B cell (primary cell): ENCODE measurements at places on chromosomes 2 and 18.

- DNase-seq, result no peak
These were observed 362 bp upstream of the PSTPIP2 start for GRCh38 chr18:46072376-46072867.

DNA sequence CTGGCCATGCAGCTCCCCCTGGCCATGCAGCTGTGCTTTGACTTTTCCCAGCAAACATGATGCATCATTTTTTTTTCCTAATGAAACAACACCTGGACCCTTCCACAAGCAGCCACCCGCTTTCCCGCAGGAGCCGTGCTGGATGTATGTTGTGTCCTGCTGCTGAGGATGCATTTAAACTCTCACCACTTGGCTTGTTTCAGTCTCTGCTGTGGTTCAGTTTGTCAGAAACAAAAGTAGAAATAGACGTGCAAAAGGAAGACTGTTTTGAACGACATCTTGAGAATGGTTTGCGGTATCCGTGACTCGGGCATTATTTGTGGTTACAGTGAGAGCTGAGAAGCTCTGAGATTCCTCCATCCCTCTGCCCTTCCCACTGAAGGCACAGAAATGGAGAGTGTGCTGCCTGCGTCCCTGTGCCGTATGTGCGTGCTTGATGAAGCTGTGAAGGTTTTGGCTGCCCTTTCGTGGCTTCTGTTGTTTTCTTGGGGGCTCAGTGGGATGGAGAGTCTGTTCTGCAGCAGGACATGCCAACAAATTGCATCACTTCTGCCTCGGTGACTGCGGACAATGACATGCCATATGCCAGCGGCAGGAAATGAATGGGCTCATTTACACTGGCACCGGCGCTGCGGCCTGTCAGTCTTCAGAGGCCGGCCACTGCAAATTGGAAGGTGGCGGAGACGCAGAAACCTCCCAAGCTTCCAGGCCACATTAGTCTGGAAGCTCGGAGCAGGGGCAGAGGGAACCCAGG lies 417.7 kb upstream of the SALL3 start:
- DNase-seq, result no peak

GRCh38 chr2:113133704-113134598 lies 6.6 kb downstream of the IL1RN start:
- DNase-seq, result no peak

GRCh38 chr2:202460119-202460518 lies 84.0 kb downstream of the BMPR2 start:
- no peak for DNase-seq

GRCh38 chr2:38496927-38497669 lies 105.6 kb downstream of the HNRNPLL start:
- DNase-seq, result no peak

DNA sequence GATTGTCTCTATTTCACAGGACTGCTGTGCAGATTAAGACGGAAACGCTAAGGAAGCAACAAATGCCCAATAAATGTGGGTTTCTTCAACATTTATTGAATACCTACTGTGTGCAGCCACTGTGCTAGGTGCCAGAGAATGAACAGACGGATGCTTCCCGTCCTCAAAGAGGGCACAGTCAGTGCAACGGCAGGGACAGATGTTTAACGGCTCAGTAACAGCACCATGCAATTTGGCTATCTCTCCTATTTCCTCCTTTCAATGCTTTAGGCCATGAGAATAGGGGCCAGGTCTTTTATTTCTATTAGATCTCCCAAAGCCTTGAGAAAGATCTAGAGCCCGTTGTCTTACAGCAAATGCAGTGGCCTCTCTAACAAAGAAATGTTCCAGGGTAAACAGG lies 7.2 kb downstream of the EDAR start:
- no peak for DNase-seq

DNA sequence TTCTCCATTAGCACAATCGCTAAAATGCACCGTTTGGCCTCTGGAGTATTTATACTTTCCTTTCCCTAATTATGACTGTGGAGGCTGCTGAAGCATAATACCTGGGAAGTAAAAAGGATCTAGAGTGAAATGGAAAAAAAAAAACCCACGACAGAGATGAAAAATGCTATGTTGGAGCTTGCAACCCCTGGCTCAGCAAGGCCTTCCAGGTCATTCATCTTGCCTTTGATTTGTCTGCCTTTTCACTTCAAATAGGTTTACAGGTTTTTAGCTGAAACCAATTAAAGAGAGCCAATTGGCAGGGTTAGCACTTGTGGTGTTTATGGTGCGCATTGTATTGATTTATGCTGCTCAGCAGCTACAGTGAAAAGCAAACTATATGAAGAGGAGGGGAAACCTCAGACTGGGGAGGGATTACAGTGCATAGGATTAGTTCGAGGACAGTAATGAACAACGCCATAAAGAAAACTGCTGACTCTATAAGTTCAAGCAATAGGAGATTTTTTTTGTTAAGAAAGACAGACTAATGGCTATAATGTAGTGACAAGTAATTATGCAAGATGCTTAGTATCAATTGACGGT lies 347.9 kb downstream of the MEIS1 start:
- DNase-seq, result no peak

DNA sequence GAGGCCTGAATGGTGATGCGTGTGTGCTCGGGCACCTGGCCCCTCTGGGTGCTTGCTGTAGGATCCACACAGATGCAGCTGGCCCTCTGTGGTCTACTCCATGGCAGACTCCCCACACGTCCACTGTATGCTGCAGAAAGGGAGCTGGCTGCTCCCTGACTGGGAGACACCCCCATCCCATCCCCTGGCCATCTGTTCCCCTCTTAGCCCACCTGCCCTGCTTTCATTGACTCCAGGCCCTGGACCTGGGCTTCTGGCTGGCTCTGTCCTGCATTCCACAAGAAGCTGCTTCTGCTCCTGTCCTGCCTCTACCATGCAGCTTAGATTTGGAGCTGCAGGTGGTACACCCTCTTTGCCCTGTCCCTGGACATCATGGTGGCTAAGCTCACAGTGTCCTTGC lies 80.1 kb downstream of the FHOD3 start:
- DNase-seq, result no peak

GRCh38 chr2:228731517-228731916 lies 539.6 kb downstream of the PID1 start:
- no peak for DNase-seq

- no peak for DNase-seq
These were observed 34.4 kb downstream of the EHD3 start for GRCh38 chr2:31268344-31268743.

- no peak for DNase-seq
These were observed 8.8 kb downstream of the FOSL2 start for GRCh38 chr2:28401411-28401810.

DNA sequence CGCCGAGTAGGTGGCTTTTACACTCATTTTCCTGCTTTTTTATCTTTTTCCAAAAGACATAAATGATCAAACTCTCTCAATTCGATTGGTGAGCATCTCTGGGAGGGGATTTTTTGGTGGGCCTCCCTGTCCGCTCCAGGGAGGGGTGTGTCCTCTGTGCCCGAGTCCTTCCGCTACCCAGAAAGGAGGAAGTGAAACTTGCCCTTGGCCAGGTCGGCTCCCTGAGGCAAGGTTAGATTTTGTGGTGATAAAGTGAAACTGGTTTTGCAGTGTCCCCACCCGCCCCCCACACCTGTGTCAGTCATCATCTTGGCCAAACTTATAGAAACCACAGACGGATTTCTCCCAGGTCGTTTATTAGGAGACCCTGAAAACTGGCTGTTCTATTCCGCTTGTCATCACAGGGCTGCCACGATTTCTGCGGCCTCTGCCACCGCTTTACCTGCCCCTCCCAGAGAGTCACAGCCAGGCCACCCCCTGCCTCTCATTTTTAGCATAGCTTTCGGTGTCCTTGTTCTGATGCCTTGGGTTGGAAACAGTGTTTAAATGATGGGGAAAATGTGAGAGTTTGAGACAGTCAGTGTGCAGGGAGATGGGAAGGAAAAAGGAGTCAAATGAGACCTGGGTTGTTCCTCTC lies 93.6 kb downstream of the SH3BP4 start:
- DNase-seq, result peak; percentile 89

GRCh38 chr2:29433920-29434319 lies 318.7 kb downstream of the CLIP4 start:
- no peak for DNase-seq

DNA sequence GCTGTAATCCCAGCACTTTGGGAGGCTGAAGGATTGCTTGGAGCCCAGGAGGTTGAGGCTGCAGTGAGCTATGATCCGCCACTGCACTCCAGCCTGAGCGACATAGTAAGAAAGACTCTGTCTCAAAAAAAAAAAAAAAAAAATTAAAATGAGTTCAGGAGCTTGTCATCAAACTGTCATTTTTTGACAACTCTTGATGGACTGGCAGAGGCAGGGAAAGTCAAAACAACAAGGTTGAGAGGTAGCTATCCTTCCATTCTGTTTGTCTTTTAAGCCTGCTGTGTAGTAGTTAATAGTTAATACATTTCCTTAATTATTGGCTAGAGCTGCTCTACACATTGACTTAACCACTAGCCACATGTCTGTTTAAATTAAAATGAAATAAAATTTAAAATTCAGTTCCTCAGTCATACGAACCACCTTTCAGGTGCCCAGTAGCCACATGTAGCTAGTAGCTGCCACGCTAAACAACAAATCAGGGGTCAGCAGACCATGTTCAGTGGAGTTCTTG lies 22.7 kb downstream of the DPYSL5 start:
- no peak for DNase-seq

DNA sequence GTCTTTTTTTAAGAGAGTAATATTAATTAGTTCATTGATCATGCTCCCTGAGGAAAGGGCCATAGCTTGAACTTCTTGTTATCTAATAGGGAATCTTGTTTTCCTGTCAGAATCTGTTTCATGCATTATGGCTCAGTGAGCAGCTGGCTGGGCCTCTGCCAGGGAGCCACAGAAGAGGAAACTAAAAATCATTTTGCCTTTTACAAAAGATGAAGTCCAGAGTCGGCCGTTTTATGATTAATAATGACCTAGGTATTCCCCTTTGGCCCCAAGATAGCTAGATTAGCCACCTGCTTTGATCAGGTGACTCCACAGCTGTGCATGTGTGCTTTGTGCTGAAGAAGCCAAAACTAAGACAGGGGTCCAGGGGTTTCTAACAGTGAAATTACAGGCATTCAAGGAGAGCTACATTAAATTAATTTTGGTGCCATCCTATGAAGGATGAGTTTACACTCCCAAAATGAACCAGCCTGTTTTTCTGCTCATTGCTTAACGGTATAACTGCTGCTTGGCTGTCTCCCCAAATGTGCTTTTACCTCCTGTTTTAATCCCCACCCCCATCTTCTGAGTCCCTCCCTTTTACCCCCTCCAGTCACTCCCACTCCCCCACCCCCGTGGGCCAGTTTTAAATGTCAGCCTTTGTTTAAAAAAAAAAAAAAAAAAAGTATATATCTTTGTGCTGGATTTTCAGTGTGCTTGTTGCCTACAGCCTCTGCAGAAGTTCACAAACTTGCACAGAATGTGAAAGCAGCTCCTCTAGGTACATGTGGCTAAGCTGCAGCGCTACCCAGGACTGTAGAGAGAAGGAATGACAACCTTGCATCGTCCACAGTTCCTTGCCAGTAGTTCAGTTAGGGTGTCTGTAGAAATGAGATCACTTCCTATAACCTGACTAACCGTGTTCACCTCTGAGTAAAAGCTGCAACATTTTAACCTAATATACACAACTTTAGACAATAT lies 93.1 kb downstream of the CABLES1 start:
- DNase-seq, result peak; percentile 75

GRCh38 chr2:60414495-60415138 lies 138.8 kb downstream of the BCL11A start:
- no peak for DNase-seq

- DNase-seq, result peak; percentile 47
These were observed 19.5 kb downstream of the G6PC2 start for GRCh38 chr2:168920504-168921157.

- no peak for DNase-seq
These were observed 289.7 kb upstream of the PARD3B start for GRCh38 chr2:204255526-204255925.

DNA sequence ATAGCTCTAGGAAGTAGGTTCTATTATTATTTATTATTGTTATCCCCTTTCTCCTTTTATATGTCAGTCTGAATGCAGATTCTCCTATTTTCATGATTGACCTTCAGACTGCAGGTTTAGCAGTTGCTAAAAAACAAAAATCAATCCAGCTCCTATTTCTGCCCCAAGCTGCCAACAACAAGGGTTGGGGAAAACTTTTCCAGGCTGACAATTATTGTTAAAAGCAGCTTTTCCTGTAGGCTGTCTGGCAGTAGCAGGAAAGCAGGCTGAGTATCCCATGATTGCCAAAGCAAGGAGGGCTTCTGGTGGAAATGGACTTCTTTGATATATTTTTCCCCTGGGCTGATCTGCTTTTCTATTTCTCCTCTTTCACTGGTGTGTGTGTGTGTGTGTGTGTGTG lies 78.0 kb upstream of the CTLA4 start:
- no peak for DNase-seq

DNA sequence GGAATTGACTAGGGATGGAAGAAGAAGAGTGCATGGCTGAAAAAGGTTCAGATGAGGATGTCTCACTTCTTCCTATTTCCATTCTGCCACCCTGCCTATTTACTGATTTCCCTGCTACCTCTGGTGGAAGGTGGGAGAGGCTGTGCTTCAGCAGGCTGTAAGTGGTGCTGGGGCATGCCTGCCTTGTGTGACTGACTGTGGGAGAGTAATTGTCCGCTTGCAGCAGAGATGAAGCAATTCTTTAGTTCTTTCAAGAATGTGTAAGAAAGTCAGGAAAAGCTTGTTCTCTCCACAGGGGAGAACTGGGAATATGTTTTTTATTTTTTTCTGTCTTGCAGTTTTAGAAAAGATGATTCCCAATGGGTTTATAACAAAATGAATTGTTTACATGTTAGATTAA lies 72.5 kb upstream of the NYAP2 start:
- no peak for DNase-seq

- no peak for DNase-seq
These were observed 4.2 kb upstream of the METAP1D start for GRCh38 chr2:171995586-171995985.

GRCh38 chr2:139805441-139805840 lies 1025.3 kb upstream of the NXPH2 start:
- no peak for DNase-seq

DNA sequence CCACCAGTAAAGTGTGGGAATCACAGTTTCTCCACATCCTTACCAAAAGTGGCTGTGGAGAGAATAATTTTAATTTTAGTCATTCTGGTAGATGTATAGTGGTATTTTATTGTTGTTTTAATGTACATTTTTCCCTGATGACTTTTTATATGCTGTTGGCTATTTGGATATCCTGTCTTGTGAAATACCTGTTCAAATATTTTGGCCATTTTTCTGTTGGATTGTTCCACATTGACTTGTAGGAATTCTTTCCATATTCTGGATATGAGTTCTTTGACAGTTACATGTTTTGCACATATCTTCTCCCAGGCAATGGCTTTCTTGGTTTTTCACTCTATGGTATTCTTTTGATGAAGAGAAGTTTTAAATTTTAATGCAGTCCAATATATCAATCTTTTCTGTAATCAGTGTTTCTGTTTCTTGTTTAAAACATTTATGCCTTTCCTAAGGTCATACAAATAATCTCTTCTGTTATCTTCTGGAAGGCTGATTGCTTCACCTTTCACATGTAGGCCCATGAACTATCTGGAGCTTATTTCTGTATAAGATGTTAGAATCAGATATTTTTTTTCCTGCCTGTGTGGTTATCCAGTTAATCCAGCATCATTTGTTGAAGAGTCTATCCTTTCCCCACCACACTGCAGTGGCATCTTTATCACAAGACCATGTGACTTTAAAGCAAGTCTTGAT lies 19.0 kb downstream of the AFTPH start:
- no peak for DNase-seq
